ENCODE measurements at places on chromosomes 6 and 20.

DNA sequence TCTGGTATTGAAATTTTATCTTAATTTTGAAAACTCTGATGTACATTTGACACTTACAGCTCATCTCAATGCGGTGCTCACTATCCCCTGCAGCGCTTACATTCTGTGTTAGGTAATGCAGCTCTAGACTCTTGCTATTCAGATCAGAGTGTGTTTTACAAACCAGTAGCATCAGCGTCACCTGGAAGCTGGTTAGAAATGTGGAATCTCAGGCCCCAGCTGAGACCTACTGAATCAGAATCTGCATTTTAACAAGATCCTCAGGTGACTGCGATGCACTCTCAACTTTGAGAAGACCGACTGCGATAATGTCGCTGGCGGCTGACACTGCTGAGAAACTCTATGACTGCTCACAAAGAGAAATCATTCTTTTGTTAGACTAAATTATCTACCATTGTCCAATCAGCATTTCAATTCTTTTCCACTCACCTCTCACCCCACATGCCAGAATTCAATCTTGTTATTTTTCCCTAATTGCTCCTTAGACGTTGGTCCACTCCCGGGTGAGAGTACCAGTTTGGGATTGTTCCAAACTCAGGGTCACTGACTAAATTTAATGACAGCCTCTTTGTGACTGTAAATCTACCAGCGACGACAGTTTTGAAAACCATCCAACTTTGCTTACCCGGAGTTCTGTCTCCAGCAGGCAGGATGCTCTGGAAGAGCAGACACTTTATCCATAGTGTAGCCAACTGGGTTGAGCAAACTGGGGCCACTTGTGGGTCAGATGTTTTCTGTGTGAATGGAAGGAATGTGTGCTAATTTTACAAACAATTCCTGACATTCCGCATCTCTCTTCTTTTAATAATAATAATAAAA, 140.1 kb upstream of the BTBD3 start:
- peak; percentile 76 for DNase-seq

DNA sequence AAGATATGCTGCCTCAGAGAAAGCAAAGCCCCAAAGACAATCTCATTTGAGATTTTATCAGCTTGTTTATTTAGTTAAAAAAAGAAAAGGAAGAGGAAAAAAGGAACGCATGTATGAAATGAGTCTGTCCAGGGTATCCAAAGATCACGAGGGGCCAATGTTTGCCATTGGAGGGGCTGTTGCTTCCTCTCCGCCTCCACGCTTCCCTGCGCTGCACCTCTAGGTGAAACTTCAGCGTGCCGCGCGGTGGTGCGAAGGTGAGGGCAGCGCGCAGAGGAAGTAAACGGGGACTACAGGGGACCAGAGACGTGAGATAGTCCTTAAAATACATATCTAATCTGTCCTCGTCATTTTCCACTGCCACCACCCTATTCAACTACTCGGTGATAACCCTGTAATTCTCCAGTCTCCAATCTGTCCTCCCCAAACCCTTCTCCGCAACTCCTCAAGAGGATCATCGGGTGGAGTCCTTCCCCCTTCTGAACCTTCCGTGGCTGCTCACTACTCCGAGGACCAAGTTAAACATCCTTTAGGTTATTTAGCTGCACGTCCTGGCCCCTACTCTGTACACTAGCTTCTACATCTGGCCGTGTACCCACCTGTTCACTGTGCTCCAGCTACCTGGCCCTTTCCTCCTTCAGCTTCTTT, 1.1 kb upstream of the DCBLD1 start:
- no peak for DNase-seq

- DNase-seq: no peak
Measured at GRCh38 chr6:46947497-46947896, 25.8 kb upstream of the ADGRF5 start.

DNA sequence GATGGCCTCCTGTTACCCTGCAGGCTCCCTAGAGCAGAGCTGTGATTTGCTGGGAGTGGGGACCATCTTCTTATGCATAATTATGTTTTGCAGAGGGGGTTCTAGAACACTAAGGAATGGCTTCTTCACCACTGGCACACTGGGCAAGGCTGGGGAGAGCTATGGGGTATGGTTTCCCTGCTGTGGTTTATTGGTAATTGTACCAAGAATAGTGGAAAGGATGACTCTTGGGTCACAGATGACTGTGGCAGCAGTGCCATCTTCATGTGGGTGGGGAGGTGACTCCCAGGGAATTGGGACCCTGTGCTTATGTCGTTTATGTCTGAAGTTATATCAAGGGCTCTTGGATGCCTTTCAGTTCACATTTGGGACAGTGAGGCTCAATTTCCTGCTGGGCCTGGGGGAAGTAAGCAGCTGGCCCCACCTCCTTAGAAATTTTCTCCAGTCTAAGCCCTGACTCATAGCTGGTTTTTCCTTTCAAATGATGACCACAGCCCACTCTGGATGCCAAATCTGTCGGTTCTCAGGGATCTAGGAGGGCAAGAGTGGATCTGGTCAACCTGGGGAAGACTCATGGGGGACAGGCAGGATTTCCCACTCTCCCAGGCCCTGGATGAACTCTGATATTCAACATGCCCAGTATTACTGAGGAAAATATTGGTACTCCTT, 230.8 kb downstream of the LRFN2 start:
- DNase-seq: no peak

DNA sequence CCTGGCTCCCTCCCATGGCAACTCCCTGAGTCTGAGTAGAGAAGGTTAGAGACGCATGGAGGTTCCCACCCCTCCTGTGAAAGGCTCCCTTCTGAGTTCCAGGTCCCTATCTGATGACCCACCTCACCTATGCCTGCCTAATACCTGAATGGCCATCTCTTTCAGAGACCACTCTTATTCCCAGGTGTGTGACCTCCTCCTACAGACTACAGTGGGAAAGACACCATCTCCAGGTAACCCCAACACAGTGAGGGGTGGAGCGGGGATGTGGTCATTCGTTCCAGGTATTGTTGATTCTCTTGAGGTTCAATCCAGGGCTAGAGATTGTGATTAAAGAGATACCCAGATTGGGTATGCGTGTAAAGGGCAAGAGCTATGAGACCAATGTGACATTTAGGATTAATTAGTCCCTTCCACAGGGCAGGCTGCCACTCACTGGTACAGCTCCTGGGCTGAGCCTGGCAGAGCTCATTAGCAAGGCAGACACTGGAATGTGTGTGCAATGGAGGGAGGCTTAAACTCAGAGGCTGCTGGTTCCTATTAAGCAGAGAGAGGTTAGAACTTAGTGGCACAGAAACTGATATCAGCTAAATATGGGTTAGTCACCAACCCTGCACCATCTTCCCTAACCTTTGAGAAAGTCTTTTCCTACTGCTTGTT, 46.5 kb upstream of the IER3 start:
- no peak for DNase-seq

DNA sequence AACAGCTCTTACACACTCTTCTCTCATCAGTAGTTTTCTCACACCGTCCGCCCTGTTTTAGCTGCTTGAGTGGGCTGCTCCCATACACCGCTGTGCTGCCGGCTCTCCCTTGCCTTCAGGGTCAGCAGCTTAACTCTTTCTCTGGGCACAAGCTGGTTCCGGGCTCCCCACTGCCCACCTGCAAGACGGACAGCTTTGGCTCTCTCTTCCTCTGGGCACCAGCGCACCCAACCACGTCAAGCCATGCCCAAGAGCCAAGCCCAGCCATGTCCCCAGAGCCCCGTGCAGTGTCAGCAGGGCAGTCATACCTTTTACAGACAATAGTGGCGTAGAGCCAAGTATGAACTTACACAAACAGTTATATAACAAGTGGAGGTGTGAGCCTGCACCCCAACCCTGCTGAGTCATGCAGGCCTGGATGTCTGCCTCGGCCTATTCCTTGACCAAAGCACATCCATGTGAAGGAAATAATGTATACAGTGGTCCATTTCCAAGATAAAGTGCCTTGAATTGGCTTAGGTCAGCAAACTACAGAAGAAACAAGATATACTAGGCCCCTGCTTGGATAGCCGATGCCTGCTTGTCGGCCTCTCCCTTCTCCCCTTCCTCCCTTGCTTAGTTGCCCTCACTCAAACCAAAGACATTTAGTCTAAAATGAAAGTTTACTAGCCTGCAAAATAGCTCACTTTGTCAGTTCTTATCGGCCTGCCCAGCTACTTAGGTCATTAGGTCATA, 89.3 kb downstream of the JPH2 start:
- no peak for DNase-seq

DNA sequence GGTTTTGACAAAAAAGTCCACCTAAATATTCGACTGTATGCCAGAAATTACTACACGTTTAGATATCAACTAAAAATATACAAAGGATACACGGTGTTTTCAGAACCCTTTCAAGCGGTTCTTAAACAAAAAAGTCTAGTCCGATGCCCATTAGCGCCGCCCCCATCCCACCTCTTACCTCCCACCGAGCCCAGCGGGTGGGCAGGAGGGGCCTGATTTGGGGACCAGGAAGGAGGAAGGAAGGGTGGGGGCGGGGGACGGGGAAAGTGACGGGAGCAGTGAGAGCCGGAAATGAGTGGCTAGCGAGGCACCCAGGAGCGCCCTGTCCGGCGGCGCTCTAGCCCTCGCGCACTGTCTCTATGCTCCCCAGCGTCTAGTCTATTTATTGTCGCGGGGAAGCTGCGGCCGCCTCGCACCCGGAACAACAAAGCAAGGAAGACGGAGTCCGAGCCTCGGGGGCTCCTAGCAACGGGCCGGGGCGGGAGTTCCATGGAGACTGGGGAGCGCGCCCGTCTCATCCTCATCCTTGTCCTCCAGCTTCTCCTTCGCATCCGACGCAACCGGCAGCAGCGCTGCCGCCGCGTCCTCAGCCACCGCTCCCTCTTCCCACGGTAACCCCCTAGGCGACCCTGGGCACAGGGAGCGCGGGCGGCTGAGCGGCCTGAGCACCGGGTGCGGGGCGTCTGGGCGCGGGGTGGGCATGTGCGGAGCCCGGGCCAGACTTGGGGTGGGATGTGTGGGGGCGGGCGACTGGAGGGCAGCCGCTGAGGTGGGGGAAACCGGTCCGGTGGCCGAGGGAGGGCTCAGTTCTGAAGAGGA, at the start of gene TBPL1:
TSS of gene TBPL1 (plus strand) at position 410 of the 819 bp plus-strand sequence. CDS start 26,902 bp downstream, outside the sequence.
- DNase-seq: peak; percentile 98

DNA sequence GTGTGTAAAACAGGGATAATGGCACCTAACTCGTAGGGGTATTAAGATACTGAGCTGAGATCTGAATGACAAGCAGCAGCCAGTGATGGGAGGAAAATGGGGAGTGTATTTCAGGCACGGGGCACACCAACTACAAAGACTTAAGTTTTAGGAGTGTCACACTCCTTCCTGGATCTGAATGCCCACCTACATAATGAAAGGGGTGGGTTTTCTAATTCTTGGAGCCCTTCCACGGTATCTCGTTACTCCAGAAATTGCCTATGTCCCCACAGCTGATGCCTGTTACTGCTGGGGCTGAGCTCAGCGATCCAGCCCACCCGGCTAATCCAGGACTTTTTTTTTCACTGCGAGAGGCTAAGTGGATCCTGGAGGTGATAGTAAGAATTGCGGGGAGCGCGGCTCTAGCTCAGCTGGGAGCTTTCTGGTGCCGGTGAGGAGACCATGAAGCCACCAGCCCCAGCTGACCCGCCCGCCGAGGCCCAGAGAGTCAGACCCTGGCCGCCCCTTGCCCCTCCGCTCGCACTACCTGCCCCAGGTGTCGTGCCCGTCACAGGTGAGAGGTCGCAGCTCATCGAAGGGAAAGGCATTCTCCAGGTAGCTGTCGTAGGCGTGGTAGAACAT, 727 bp downstream of the EDEM2 start:
- DNase-seq: peak; percentile 27

GRCh38 chr6:161835500-161836215, 561.8 kb upstream of the AGPAT4 start:
- no peak for DNase-seq

DNA sequence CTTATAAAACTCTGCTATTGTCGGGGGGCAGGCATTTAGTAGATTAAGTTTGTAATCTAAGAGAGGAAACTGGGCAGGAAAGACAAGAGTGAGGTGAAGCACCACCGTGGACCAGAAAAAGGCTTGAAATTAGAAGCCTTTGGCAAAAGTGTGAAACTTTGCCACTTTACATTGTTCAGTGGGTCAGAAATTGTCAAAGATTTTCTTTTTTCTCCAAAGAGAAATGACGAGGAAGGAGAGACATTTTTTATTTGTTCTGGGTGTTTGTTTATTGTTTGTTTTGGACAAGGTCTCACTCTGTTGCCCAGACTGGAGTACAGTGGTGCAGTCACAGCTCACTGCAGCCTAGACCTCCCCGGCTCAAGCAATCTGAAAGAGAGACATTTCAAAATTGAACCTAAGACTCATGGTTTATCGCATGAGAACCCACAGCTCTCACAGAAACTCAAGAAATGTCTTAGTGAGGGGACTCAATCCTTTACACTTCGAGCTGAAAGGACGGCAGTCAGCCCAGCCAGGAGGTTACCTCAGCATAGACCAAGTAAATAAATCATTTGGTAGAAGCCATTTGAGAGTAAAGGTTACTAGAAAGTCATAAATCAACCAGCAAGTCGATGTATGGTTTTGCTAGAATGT, 262.8 kb upstream of the TAB2 start:
- no peak for DNase-seq

GRCh38 chr20:19764207-19764606, 6.1 kb downstream of the RIN2 start:
- DNase-seq: no peak

DNA sequence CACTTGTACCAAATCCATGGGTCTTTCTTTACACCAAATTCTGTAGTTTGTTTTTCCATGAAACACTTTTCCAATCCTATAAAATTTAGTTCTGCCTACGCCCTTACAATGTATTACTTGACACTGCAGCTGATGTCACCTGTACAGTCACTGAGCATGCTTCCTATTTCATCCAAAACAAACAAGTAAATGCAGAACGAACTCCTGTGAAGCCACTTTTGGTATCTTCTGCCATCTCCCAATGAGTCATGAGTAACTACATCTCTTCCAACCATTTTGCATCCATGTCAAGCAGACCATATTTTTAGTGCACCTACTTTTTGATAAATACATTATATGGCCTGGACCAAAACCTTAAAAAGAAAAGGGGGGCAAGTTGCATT, 42.4 kb downstream of the HDDC2 start:
- DNase-seq: no peak

DNA sequence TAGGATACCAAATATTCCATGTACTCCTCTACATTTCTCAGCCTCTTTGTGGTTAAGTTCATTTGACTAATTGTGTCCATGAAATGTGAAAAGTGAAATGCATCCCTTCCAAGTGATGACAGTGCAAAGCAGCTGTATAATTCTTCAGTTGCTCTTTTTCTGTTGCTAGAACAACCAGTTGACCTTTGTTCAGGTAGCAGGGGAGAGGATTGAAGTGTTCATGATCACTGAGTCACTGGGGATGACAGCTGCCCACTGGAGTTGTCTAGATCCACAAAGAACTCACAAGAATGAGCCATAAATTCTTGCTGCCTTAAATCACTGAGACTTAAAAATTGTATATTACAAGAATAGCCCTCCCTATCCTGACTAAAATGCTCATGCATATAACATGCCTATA, 254.6 kb downstream of the EPHA7 start:
- no peak for DNase-seq

GRCh38 chr6:146388736-146389364, 154.8 kb upstream of the RAB32 start:
- no peak for DNase-seq
